ENCODE measurements at places on chromosomes 12 and 14. TPM values are rescaled to one million over a fixed set of nuclear protein-coding genes. Genes with fewer than 3 reads are reported as not detected.

GRCh38 chr12:116153113-116153512 is 124.4 kb downstream of the MED13L start:
- no peaks in the 10 kb centered on the region for H3K27me3 ChIP-seq
- no peak overlapping the region for H3K4me3 ChIP-seq
- H3K4me1 ChIP-seq = peaks cover 71% of the 10 kb centered on the region
- no peak for DNase-seq
- H3K27ac ChIP-seq = no peak overlapping the region

Gene POU6F1
- 17.1 TPM for total RNA-seq

Gene KRT3
- total RNA-seq = not detected

DNA sequence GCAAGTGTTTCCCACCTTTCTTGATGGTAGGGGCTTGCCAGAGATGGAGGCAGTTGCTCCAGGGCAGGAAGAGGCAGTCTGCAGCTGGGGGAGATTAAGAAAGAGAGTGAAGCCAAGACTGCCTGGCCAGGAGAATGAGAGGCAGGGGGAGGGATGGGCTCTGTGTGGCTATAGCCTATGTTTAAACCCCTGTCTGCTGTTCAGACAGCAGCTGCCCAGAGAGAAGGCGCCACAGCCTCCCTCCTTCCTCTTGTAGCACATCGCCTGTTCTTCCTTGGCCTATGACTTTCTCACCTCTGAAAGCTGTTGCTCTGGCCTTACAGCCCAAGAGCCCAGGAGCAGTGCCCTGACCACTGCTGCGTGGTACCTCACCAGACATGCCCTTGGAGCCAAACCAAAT is 61.7 kb downstream of the EMP1 start:
- H3K27ac ChIP-seq = no peak overlapping the region
- peaks cover 5% of the 10 kb centered on the region for H3K4me1 ChIP-seq
- DNase-seq = no peak
- no peak overlapping the region for H3K4me3 ChIP-seq
- no peaks in the 10 kb centered on the region for H3K27me3 ChIP-seq
- no peaks in the 10 kb centered on the region for H3K36me3 ChIP-seq

- H3K36me3 ChIP-seq = no peaks in the 10 kb centered on the region
- no peak overlapping the region for H3K4me3 ChIP-seq
- H3K27me3 ChIP-seq = no peaks in the 10 kb centered on the region
- no peak for DNase-seq
- H3K27ac ChIP-seq = no peak overlapping the region
Observed at GRCh38 chr12:76720068-76720467, 43.8 kb upstream of the ZDHHC17 start.

DNA sequence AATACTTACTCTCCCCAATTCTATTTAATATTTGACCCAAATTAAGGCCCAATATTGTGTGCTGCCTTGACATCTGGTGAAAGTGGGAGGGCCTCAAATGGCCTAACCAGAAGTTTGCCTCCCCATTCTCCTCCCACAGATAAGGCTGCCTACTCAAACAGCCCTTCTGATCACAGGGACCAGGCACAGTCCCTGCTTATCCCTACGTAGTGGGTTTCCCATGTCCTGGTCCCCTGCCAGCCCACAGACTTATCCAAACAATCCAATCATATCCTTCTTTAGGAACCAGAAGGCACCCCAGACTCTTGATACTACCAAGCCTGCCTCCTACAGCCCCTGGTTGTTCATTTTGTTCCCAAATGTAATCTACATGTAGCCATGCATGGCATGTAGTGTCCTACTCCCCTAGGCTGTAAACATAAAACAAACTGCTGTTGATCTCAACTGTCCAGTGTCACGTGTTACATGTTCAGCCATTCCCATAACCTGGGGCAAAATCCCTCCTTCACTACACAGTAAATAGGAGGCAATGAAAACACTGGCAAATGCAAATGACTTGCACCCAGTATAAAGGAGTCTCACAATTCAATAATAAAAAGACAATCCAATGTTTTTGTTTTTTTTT is 49.3 kb downstream of the EEA1 start:
- H3K4me1 ChIP-seq = no peaks in the 10 kb centered on the region
- no peak overlapping the region for H3K27ac ChIP-seq
- no peak for DNase-seq

DNA sequence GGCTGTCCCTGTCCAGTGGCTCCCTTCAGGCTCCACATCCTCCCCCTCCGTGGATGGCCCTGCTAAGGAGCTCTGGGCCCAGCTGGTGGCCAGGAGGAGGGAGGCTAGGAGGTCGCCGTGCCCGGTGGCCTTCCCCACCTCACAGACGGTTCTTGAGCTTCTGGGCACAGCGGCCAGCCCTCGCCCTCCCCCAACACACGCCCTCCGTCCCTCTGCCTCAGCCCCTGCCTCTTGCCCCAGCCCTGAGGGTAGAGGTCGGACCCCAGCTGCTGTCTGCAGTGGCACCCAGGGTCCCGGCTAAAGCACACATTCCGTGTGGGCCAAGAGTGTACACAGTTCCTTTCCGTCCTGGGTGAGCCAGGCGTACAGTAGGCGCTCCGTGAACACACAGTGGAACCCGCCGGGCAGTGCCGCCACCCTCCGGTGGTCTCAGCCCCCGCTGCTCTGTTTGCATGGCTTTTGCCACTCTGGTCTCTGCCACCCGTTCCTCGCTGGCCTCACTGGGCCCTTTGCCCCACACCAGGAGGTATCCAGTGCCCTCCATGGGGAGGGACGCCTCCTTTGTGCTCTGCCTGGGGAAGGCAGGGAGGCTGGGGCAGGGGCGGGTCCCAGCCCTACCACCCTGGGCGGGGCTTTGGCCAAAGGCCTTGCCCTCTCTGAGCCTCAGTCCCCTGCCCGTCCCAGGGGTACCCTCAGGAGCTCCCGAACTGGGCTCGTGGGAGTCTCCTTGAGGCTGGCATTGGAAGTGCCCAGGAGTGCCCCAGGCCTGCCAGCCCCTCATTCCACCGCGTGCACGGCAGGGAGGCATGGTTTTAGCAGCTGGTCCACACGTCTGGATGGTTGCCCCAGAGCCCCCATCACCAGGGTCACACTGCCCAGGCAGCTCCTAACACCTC is 13.0 kb downstream of the TRMT61A start:
- H3K27ac ChIP-seq = peak overlapping the region; percentile 94
- H3K27me3 ChIP-seq = no peaks in the 10 kb centered on the region
- peaks cover 51% of the 10 kb centered on the region for H3K4me1 ChIP-seq

Gene CCND2
- 153 TPM for total RNA-seq

DNA sequence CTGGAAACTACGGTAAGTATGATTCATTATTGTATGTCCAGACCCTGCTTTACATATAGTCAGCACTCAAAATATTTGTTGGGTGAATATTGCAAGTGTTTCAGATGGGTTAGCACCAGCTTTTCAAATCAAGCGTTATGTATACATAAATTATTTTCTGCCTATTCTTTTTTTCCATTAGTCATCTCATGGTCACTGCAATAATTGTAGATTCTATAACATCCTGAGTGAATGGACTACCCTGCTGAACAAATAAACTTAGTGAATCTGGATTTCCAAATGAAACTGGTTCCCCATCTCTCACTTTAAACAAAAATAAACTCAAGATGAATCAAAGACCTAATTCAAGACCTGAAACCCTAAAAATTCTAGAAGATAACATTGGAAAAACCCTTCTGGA is 152.3 kb downstream of the DIO2 start:
- no peaks in the 10 kb centered on the region for H3K36me3 ChIP-seq
- no peak overlapping the region for H3K4me3 ChIP-seq
- no peak for DNase-seq
- H3K27me3 ChIP-seq = no peaks in the 10 kb centered on the region
- peaks cover 7% of the 10 kb centered on the region for H3K4me1 ChIP-seq

DNA sequence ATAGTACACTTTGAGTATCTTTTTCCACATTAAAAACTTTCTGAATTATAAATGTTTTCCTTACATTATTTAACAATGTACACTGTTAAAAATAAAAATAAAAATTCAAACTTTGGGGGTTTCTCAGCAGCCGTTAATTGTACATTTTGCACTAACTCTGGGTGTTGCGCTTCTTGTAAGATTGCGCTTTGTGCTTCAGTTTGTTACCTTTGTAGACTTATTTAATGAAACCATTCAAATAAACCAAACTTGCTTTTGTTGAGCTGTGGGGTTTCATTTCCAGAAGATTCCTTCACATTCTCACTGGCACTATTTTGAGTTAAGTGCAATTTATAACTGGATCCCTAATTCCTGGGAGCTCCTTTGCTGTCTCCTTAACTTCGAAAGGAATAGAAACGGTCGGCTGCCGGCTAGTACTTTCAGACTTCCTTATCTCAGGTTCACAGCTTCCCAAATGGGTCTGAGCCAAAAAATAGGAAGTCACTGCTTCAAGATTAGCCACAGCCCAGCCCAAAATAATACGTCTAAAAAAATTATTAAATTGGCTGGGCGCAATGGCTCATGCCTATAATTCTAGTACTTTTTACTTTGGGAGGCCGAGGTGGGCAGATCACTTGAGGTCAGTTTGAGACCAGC is 38.2 kb downstream of the RAD52 start:
- H3K4me3 ChIP-seq = peak overlapping the region; percentile 9
- peak overlapping the region; percentile 51 for H3K27ac ChIP-seq
- peaks cover 9% of the 10 kb centered on the region for H3K4me1 ChIP-seq

GRCh38 chr12:58248599-58248998 is 307.2 kb downstream of the ATP23 start:
- no peak overlapping the region for H3K4me3 ChIP-seq
- no peaks in the 10 kb centered on the region for H3K27me3 ChIP-seq
- H3K4me1 ChIP-seq = no peaks in the 10 kb centered on the region

Gene KCNK13
- 0.92 TPM for total RNA-seq

DNA sequence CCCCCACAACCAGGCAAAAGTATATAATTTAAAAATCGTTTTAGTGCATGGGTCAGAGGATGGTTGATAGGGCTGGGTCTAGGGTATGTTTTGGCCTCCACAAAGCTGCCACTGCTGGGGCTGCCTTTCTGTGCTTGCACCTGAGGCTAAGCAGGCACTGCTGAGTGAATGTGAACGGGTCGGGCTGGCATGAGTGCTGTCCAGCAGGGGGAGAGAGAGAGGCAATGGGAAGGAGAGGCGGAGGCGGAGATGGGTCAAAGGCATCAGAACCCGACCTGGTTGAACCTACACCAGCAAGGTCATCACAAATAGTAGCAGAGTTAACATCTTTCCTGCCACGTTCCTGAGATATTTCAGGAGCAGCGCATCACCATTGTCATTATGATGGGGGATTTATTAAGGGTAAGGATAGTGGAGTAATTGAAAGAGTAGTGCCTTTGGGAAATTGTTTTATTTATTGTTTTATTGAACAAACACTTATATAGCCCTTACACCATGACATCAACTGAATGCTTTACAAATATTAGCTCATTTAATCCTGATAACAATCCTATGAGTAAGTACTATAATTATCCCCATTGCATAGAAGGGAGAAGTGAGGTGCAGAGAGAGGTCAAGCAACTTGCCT is 5.8 kb upstream of the NRXN3 start:
- H3K27ac ChIP-seq = no peak overlapping the region
- H3K4me1 ChIP-seq = no peaks in the 10 kb centered on the region
- no peaks in the 10 kb centered on the region for H3K36me3 ChIP-seq
- H3K27me3 ChIP-seq = no peaks in the 10 kb centered on the region
- no peak for DNase-seq
- no peak overlapping the region for H3K4me3 ChIP-seq

All from thoracic aorta (tissue), 2 donors.